Progenitor cell of endocrine pancreas (in vitro differentiated cells): ENCODE measurements at places on chromosomes 16 and 17.

GRCh38 chr16:78040396-78040795, 18.0 kb downstream of the CLEC3A start:
- no peak for DNase-seq

- no peak for DNase-seq
Measured at GRCh38 chr17:44558710-44559633, 1.7 kb downstream of the FZD2 start.

- no peak for DNase-seq
Measured at GRCh38 chr17:36059406-36059805, 4.7 kb upstream of the CCL18 start.

GRCh38 chr16:1919327-1919998, 1.2 kb upstream of the HS3ST6 start:
- no peak for DNase-seq

DNA sequence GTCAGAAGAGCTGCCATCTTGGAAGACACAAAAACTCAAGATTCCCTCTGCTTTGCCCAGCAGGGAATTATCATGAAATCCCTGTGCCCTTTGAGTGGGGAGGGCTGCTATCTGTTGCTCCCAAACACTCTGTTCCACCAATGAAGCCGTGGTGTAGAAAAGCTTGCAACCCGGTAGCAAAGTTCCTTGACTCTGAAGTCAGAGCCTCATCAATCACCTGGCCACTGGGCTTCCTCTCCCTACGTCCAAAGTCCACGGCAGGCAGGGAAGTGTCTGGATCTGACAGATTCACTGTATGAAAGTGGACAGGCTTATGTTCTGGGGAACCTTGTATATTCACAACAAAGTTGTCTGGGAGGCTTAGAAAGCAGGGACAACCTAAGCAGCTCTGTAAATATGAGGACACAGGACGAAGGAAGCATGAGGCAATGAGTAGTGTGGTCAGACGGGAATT, 343.3 kb downstream of the SLC39A11 start:
- DNase-seq: no peak

DNA sequence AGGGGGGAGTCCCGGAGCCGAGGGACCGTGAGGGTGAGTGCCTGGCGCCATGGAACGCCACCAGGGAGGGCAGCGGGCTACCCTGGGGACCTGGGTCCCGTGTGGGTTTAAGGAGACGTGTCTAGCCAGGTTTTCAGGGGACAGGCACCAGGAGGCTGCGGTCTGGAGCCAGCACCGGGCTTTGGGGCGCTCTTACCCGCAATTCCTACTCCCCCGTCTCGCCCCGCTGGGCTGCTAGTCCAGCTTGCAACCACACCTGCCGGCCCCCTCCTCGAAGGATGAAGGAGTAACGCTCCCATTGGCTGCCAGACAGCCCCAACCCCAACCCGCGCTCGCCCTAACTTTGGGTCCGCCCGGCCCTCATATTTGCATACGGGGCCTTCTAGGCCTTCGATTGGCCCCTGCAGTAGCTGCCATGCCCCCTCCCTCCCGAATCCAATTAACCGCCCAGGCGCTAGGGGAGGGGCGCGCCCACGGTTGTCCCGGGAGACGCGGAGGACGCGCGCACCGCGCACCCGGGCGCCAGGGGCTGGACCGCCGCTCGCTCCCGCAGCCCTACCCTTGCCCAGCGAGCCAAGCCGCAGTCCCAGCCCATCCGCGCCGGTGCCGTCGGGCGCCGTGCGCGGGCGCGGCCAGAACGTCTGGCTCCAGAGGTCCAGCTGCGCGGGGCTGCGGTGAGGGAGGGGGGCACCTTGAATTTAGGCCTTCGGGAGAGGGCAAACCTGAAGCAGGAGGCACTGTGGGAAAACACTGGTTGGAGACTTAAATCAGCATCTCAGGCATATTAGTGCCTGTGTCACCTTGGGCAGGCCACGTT, at the start of gene TTLL6:
TTLL6 (minus strand) TSS at position 456 of the 817 bp plus-strand sequence; CDS start at position 299, 157 bp downstream.
- DNase-seq: peak; percentile 80

DNA sequence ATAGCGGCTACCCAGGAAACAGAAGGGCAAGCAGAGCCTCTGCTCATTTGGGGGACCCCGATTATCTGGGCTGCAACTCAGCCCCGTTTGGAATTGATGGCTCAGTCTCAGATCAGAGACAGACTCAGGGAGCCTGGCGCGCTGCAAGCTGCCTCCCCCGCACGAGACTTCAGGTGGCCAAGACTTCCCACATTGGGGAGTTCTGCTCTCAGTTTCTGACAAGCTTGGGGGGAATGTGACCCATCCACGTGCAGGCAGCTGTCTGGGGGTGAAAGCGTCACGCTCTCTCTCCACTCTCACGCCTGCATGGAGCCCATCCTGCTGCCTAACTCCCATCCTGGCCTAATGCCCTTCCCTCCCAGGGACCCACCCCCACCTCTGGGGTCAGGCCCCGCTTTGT, 157.6 kb upstream of the GSE1 start:
- no peak for DNase-seq

DNA sequence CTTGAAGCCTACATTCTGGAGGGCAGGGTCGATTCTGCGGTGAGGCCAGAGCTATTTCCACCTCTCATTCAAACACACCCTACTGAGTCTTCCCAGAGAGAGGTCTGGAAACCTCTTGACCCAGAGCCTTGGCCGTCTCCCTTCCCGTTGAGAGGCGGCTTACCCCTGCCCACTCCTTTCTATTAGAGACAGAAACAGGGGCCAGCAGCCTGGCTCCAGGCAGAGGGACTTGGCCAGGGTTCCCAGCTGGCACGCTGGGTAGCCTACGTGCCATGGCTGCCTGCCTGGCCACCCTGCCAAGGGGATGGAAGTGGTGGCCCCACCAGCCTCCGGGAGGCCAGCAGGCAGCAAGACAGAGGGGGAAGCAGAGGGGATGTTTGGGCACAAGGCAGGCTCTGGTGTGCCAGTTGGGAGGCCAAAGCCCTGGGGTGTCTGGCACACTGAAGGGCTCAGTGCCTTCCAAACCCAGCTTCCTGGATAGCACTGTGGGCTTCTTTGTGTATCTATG, 6.0 kb downstream of the STAC2 start:
- no peak for DNase-seq

- DNase-seq: no peak
Measured at GRCh38 chr17:72124438-72124775, 3.6 kb downstream of the SOX9 start.

DNA sequence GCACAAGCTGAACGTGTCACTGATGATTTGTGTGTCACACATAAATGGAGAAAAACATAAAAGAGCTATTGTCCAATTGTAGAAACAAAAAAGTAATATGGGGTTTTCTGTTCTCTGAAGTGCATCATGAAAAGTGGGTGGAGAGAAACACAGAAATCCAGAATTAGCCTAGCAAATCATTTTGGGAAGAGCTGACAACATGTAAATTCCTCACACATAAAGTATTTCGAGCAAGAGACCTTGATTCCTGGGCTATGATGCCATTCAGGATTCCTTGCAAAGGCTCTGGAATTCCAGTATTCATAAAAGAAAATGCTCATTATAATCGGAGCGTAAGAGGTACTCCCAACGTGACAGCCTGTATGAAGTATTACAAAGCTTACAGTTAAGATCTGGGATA, 1.1 kb downstream of the DCUN1D3 start:
- DNase-seq: no peak

- no peak for DNase-seq
Measured at GRCh38 chr16:8295513-8296237, 294.6 kb downstream of the TMEM114 start.

DNA sequence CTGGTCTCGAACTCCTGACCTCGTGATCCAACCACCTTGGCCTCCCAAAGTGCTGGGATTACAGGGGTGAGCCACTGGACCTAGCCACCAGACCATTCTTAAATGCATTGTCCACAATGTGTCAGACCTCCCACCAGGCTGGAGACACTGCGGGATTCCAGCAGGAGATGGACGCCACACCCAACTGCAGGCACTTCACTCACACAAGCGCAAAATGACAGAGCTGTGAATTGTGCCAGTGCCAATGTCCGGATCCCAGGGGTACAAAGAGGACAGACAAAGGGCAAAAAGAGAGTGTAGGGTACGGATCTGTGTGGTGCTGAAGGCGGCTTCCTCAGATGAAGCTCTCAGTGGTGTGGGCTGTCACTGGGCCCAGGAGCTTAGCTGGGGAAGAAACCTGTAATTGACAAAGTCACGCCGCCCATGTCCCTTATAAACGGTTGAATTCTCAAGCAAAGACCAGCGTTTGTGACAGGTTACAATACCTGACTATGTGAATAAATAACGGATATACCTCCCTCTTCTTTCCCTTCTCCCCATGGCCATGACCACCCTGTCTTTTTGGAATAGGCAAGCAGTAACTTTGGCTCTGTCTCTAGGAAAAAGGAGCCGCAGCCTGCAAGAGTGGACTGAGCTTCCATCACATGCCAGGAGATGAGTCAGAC, 40.0 kb downstream of the HS3ST3A1 start:
- DNase-seq: no peak

DNA sequence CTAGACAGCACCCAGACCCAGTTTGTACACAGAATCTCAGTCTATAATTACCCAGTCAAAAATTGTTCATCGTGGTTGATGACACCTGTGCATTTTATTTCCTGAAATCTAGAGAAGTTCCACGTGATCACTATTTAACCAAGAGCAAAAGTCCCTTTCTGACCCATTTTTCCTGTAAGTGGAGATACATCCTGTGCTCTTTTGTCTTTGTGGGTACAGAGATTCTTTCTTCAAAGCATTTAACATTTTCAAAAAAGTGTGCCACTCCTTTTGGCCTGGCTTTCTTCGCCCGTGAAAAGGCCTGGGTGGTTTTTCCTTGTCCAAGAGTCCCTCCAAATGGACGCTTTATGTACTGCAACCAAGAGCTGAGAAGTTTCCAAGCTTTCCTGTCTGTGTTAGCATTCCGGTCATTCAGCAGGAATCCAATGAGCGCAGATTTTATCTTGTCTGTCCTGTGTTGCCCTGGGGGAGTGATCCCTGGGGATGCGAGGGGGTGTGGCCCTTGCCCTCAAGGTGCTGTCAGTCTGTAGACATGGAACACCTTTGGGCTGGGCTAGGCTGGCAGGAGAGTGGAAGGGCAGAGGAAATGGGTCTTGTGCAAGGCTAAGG, 161.1 kb upstream of the CACNG5 start:
- DNase-seq: peak; percentile 21
